ENCODE measurements at places on chromosomes 3 and 15. TPM values are rescaled to one million over a fixed set of nuclear protein-coding genes. Genes with fewer than 3 reads are reported as not detected.

SEMA3F gene
- total RNA-seq, result 188 TPM

HYAL1 gene
- 25.4 TPM for total RNA-seq

SENP7 gene
- 39.4 TPM for total RNA-seq

CCR8 gene
- not detected for total RNA-seq

CD80 gene
- not detected for total RNA-seq

ALPK3 gene
- total RNA-seq, result 1.4 TPM

SAMD7 gene
- not detected for total RNA-seq

IQCH gene
- total RNA-seq, result 1.4 TPM

CASR gene
- not detected for total RNA-seq

ISLR2 gene
- total RNA-seq, result 1.9 TPM

WDR48 gene
- total RNA-seq, result 27.9 TPM

GRCh38 chr3:42898896-42899675 lies 6.9 kb upstream of the ZNF662 start:
- no peak for DNase-seq
- no peak overlapping the region for H3K4me3 ChIP-seq
- no peaks in the 10 kb centered on the region for H3K27me3 ChIP-seq

GRCh38 chr3:11570251-11570650 lies 73.5 kb downstream of the VGLL4 start:
- DNase-seq, result peak; percentile 76
- peaks cover 23% of the 10 kb centered on the region for H3K36me3 ChIP-seq
- peak overlapping the region; percentile 93 for H3K27ac ChIP-seq
- H3K27me3 ChIP-seq, result no peaks in the 10 kb centered on the region
- peaks cover 46% of the 10 kb centered on the region for H3K4me1 ChIP-seq

GRCh38 chr3:179100652-179101051 lies 29.0 kb upstream of the ZMAT3 start:
- no peaks in the 10 kb centered on the region for H3K36me3 ChIP-seq
- DNase-seq, result no peak
- no peak overlapping the region for H3K27ac ChIP-seq
- peaks cover 4% of the 10 kb centered on the region for H3K4me1 ChIP-seq
- no peaks in the 10 kb centered on the region for H3K27me3 ChIP-seq

DNA sequence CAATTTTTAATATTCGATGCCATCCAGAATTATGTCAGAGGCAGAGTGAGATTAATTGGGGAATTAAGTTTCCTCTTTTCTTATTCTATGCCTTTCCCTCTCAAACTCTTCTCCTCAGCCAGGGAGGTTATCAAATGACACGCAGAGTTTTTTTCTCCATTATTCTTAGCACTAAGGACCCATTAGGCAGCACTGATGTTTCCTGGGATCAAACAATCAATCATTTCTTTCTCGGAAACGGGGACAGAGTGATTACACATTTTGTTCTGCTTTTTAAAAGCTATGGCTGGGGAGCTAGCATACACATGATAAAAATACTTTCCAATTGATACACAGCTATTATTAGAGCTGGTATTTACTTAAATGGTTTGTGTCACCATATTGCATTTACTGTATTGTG lies 35.3 kb upstream of the PSMD6 start:
- no peaks in the 10 kb centered on the region for H3K27me3 ChIP-seq
- no peaks in the 10 kb centered on the region for H3K4me1 ChIP-seq
- no peaks in the 10 kb centered on the region for H3K36me3 ChIP-seq
- H3K4me3 ChIP-seq, result no peak overlapping the region
- H3K27ac ChIP-seq, result no peak overlapping the region

GRCh38 chr3:43817825-43818224 lies 127.1 kb downstream of the ABHD5 start:
- no peak overlapping the region for H3K4me3 ChIP-seq
- no peak for DNase-seq
- H3K27me3 ChIP-seq, result no peaks in the 10 kb centered on the region
- H3K4me1 ChIP-seq, result no peaks in the 10 kb centered on the region
- H3K36me3 ChIP-seq, result no peaks in the 10 kb centered on the region

GRCh38 chr3:53486961-53487654 lies 7.3 kb upstream of the CACNA1D start:
- no peaks in the 10 kb centered on the region for H3K27me3 ChIP-seq
- no peak overlapping the region for H3K4me3 ChIP-seq
- no peaks in the 10 kb centered on the region for H3K36me3 ChIP-seq
- H3K4me1 ChIP-seq, result no peaks in the 10 kb centered on the region
- H3K27ac ChIP-seq, result no peak overlapping the region

GRCh38 chr3:29567501-29567900 lies 286.6 kb downstream of the RBMS3 start:
- H3K27me3 ChIP-seq, result no peaks in the 10 kb centered on the region
- H3K4me3 ChIP-seq, result no peak overlapping the region
- H3K4me1 ChIP-seq, result peaks cover 3% of the 10 kb centered on the region
- H3K36me3 ChIP-seq, result no peaks in the 10 kb centered on the region
- no peak overlapping the region for H3K27ac ChIP-seq
- DNase-seq, result no peak

- no peak overlapping the region for H3K4me3 ChIP-seq
- H3K27ac ChIP-seq, result no peak overlapping the region
- DNase-seq, result no peak
- H3K36me3 ChIP-seq, result no peaks in the 10 kb centered on the region
- H3K27me3 ChIP-seq, result no peaks in the 10 kb centered on the region
Measured at GRCh38 chr3:35336601-35337000, 302.7 kb upstream of the ARPP21 start.

DNA sequence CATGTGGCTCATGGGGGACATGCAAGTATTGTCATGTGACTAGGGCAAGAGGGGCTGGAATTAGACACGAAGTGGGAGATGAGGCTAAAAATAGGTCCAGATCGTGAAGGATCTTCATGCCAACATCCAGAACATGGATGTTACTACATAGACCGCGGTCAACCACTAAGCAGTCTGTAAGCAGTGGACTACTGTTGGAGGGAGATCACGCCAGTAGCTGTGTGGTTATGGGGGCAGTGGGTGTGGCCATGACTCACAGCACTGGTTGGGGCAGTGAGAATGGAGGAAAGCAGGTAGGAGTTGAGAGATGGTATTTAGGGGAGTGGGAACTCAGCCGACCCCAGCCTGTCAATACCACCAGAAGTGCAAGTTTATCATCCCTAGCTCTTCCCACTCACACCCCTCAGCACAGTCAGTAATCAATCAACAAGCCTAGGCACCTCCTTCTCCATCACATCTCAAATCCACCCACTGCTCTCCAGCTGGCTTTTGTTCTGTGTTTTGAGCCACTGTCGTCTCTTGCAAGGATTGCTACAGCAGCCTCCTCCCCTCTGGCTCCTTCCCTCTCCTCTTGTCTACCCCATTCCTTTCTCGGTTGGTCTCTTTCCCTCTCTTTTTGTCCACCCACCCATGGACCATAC lies 107.2 kb upstream of the ABHD17C start:
- H3K27ac ChIP-seq, result no peak overlapping the region
- no peaks in the 10 kb centered on the region for H3K36me3 ChIP-seq
- H3K4me1 ChIP-seq, result peaks cover 7% of the 10 kb centered on the region

DNA sequence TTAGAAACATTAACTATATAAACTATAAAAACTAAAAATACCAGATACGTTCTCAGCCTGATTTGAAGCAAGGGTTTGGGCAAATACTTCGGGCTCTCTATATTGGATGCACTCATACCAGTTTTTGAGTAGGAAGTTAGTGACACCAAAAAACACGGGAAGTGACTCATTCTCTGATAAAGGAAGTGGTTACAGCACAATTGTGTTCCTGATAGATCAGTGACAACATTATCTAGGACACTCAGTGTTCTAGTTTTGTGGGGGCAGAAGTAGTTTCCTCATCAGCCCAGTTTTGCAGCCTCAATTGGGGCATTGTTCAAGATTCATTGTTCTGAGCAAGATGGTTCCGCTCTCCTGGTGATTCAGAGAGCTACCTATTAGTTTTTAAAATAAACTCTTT lies 469.6 kb upstream of the DPPA4 start:
- no peak overlapping the region for H3K4me3 ChIP-seq
- no peak overlapping the region for H3K27ac ChIP-seq
- DNase-seq, result no peak
- H3K36me3 ChIP-seq, result no peaks in the 10 kb centered on the region

- H3K36me3 ChIP-seq, result no peaks in the 10 kb centered on the region
- DNase-seq, result no peak
- no peaks in the 10 kb centered on the region for H3K4me1 ChIP-seq
- H3K27me3 ChIP-seq, result no peaks in the 10 kb centered on the region
- no peak overlapping the region for H3K27ac ChIP-seq
Measured at GRCh38 chr15:62343397-62343796, 178.3 kb upstream of the C2CD4B start.

DNA sequence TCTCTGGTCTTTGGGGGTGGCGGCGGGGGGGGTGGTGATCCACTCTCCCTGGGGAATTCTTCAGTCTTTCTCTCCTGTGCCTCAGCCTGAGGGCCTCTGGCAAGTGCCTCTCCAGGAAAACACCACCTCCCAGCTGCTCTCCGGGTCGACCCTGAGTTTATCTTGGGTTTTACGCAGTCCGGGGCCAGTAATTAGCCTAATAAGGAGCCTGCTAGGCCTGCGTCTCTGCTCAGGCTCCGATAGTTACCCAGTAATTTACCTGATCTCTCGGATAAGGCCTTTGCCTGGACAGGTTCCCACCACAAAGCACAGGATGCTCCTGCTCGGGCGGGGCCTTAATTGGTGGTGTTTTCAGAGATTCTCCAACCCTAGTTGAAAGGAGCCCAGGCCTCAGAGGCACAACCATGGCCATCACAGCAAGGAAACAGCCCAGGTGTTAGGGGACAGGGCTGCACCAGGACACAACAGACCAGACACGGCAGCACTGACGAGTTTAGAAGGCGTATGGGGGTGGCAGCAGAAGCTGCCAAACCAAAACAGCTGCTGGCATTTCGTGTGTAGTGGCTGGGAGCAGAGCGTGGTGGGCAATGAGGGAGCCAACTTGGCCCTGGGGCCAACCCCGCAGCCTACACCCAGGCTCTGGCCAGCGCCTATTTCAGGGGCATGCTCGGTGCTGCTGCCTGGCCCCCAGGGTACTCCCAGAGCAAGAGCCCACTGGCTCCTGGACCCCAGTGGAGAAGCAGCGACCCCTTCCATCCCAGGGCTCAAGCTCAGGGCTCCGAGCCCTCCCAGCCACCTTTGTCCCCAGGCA lies 71.4 kb downstream of the KLF13 start:
- H3K36me3 ChIP-seq, result no peaks in the 10 kb centered on the region
- peak overlapping the region; percentile 92 for H3K27ac ChIP-seq
- no peak for DNase-seq
- H3K4me3 ChIP-seq, result no peak overlapping the region
- no peaks in the 10 kb centered on the region for H3K27me3 ChIP-seq
- peaks cover 58% of the 10 kb centered on the region for H3K4me1 ChIP-seq

GRCh38 chr3:94440767-94441493 lies 378.1 kb downstream of the NSUN3 start:
- H3K36me3 ChIP-seq, result no peaks in the 10 kb centered on the region
- no peak for DNase-seq
- H3K27me3 ChIP-seq, result no peaks in the 10 kb centered on the region
